Stimulated activated CD4-positive, alpha-beta T cell treated with anti-CD3 and anti-CD28 coated beads, Interleukin-1b, Interleukin-23, amount 100 ng/mL, for 1 hour (primary cell): ENCODE measurements at places on chromosomes 13 and 19.
A peak's percentile ranks its signal among the peaks of the same experiment; 100 is the strongest.

GRCh38 chr13:50712881-50713280 is 130.6 kb downstream of the DLEU7 start:
- no peak for DNase-seq

- DNase-seq, result no peak
Observed at GRCh38 chr13:105625691-105626090, 909.8 kb downstream of the EFNB2 start.

DNA sequence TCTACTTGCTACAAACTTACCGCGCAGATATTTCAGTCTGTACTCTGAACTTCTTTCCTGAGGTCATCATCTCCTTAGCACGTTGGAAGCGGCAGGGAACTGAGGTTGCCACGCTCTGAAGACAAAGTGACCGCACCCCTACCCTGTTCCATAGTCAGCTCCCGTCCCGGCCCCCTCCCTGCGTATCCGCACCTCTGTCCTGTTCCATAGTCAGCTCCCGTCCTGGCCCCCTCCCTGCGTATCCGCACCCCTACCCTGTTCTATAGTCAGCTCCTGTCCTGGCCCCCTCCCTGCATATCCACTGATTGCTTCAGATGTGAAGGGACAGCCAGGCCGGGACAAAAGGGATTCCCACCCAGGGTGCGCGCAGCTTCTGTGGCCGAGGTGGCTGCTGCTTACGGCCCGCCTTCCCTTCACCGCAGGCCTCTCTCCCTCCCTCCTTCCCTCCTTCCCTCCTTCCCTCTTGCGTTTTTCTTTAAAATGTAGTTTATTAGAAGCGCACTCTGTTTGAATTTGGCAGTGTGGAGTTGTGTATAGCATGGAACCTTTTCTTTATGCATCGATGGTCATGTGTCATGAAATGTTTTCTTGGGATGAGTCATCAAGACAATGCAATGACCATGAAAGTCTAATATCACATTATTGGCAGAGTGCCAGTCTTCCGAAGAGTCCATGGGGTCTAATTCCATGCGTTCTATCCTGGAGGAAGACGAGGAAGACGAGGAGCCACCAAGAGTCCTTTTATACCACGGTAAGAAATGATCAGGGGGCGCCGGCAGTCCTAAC is 21.9 kb upstream of the NDUFS7 start:
- no peak for DNase-seq

DNA sequence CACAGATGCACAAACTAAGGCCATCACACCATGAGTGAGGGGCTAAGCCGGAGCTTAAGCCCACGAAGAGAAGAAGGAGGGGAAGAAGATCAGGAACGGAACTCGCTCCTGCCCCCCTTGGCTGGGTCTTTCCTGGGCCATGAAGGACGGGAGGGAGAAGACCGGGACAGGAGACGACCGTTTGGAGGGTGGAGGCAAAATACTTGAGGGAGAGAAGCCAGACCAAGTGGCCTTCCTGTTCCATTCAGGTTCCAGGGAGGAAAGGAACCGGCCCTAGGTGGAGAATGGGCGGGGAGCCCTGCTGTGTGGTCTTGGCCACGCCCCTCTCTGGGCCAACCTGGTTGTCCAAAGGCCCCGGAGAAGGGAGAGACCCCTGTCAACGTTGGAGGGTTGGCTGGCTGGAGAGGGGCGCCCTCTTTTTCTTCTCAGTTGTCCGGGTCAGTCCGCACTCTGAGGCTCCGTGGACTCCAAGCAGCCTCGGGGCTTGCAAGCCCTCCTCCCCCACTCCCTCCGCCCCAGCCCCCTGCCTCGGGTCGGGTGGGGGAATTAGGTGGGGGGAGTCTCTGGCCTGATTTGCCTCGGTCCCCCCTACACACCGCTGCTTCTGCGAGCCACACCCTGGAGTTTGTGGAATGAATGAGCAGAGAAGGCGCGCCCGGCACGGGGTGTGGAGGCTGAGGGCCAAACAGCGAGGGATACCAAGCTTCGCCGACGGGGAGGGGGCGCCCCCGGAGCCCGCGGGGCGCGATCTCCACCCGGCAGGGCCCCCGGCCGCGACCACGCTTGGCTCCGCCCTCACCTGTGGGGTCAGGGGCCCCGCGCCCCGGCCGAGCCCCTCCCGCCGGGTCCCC is 757 bp downstream of the FBN3 start:
- no peak for DNase-seq

DNA sequence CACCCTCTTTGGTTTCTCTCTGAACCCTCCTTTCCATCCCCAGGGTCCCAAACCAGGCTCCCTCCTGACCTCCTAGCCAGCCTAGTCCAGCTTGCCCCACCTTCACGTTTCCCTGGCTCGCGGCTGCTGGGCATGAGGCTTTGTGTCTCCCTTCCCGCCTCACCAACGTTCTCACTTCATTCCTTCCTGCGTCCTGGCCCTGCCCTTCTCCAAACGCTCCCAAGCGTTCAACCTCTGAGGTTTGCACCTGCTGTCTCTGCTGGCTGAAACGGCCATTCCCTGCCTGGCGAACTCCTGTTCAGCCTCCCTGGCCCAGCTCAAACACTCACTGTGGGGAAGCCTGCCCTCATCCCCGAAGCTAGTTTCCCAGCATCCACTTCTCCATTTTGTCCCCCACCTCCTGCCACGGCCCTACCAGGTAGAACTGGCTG is 12.4 kb downstream of the EPS8L1 start:
- no peak for DNase-seq

GRCh38 chr19:46022431-46023310 is at the start of gene PGLYRP1:
TSS of gene PGLYRP1 (minus strand) at chr19:46023053. CDS start at chr19:46023021, 32 bp downstream.
- no peak for DNase-seq

GRCh38 chr19:49580264-49581006 is at the start of gene NOSIP:
TSS of gene NOSIP (minus strand) at chr19:49580556. CDS start at chr19:49560691, 19,865 bp downstream.
- peak; percentile 93 for DNase-seq
